ENCODE measurements at places on chromosomes 11 and 22. TPM values are rescaled to one million over a fixed set of nuclear protein-coding genes. Genes with fewer than 3 reads are reported as not detected.

DNA sequence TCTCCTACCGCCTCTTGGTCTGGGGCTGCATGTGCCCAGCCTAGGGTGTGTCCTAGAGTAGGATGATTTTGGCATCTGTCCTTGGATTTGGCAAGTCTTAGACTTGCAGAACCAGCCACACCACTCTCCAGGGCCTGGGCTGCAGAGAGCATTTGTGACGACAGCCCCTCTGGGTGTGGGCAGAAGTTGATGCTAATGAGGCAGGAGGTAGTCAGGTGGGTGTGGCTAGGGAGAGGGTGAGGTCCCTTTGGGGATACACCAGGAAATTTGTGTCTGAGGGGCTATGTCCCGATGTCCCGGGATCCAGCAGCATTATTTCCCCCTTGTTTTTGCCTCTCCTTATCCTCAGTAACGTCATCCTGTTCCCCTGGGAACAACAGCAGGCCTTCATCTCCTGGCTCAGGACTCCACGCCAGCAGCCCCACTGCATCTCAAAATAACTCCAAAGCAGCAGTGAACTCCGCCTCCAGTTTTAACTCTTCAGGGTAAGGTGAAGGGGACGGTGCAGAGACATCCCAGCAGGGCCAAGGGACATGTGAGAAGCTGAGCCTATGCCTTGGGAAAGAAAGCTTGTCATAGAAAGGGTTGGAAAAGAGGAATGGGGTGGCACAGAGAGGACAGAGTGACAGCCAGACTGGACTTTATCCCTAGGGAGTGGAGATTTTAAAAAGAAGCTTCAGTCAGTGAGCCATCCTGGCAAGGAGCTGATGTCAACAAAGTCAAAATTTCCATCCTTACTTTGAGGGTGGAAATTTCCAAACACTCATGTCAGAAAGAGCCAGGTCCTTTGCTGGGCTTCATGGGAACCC is 8.0 kb upstream of the TLCD5 start:
- peak; percentile 60 for DNase-seq

DNA sequence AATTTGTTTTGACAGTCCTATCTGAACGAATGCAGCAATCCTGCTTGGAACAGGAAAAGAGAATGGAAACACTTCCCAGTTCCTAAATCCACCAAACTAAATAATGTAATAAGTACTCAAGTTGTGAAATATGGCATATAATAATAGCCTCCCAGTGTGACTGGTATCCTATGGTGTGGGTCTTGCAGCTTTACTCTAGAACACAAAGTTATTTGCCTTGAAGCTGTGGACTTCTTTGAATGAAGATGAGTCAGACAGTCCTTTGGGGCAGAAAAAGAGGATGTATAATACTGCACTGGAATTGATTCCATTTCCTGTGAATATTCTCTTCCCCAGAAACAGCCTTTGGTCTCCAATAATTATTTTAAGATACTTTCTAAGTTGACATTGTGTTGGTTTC is 887.0 kb downstream of the KCNA4 start:
- DNase-seq, result no peak

DNA sequence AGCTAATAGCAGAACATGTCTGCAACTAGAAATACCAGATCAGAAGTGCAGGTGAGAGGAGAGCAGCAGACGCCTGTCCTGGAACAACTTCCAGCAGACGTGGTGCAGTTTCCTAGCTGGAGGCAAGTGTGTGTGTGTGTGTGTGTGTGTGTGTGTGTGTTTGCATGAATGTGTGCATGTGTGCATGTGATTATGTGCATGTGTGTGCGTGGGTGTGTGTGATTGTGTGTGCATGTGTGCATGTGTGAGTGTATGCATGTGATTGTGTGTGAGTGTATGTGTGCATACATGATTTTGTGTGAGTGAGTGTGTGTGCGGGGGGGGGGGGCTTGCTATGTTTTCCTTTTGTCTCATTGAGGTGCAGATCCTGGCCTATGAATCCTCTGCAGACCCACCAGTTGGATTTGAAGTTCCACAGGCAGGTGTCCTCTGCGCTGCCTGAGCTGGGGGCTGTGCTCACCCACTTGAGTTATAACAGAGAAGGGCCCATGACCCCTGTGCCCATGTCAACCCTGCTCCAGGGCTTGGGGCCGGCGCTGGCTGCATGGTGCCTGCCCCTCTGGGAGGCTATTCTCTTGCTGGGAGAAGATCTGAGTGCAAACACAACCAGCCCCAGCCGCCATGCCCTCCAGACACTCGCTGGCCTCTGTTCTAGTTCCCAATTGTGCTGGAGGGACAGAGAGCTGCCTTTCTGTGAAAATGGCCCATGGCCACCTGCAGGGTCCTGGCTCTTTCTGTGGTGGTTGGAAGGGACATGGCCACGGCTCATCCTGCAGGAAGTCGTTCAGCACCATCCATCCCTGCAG is 821.3 kb downstream of the BRD1 start:
- no peak for DNase-seq

- no peak for DNase-seq
These were observed 840.7 kb downstream of the FAM181B start for GRCh38 chr11:81892770-81893635.

- DNase-seq, result no peak
These were observed 12.5 kb downstream of the CCDC34 start for GRCh38 chr11:27350511-27350910.

DNA sequence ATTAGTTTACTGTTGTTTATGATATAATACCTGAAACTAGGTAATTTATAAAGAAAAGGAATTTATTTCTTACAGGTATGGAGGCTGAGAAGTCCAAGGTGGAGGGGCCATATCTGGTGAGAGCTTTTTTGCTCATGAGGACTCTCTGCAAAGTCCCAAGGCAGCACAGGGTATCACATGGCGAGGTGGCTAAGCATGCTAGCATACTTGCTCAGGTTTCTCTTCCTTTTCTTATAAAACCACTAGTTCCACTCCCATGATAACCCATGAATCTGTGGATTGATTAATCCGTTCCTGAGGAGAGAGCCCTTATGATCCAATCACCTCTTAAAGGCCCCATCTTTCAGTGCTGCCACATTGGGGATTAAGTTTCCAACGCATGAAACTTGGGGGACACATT is 82.7 kb downstream of the PHF21A start:
- no peak for DNase-seq

DNA sequence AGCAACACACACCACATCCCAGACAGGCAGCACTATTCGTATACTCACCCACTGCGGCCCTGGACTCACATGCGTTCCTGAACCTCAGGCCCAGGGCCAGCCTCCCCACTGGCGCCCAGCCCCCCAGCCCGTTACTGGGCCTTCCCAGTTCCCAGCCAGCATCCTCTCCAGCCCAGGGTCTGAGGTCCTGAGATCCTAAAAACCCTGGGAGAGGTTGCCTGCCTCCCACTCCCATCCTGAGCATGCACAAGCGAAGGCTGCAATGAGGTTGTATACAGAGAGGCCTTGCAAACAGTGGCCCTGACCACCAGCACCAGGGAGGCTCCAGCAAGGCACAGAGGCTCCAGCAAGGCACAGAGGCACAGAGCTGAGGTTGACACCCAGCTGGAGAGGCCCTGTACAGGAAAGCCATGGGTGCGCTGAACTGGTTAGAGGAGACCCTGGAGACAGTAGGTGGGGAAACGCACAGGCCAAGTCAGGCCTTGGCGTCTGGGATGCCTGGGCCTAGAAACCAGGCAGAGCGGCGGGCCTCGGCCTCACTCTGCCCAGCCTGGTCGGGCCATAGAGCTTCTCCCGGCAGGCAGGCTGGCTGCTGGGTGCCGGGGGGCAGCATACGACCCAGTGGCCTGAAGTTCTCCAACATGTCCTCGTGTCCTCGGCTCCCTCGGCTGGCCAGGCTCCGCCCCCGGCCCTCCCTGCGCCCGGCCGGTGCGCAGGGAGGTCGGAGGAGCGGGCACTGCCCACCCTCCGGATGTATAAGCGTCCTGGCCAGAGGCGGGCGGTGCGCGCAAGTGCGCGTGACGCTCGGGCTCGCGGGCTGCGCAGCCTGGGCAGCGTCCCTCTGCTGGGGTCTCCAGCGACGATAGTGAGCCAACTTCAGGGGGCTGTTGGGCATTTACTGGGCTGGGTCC is 2.3 kb upstream of the TBX1 start:
- no peak for DNase-seq

DNA sequence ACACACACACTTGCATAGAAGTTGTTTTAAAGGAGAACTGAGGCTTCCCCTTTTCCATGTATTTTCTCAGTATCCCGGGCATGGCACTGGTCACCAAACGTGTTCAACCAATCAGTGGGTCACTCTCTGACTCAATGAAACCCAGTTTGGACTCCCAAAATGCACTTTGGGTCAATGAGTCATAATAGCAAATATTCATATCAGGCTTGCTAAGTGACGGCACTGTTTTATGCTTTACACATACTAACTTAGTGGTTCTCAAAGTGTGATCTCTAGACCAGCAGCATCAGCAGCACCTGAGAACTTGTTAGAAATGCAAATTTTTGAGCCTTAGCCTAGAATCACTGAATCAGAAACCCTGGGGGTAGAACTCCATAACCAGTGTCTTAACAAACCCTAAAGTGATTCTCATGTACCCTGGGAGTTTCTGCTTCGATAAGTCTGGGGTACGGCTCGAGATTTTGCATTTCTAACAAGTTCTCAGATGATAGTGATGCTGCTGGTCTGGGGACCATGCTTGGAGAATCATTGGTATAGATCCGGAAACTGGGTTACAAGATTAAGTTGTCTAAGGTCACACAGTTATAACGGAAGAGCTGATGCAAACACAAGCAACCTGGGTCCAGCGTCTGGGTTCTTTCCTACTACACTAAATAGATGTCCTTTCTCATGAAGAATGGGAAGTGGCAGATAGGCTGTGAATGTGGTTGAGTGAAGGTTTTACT is 35.6 kb downstream of the ETS1 start:
- DNase-seq, result no peak

VSTM5 gene
- polyA plus RNA-seq, result 0.27 TPM

GGTLC3 gene
- 0.61 TPM for polyA plus RNA-seq

ADAMTS15 gene
- 0.63 TPM for polyA plus RNA-seq

SYCE3 gene
- polyA plus RNA-seq, result 0.45 TPM
